ENCODE measurements at places on chromosomes 16 and 17. TPM values are rescaled to one million over a fixed set of nuclear protein-coding genes. Genes with fewer than 3 reads are reported as not detected.

Gene IRX3
- total RNA-seq, result 2.1 TPM

Gene NTN1
- under 0.01 TPM for total RNA-seq

Gene DLG4
- 9.3 TPM for total RNA-seq

Gene NXN
- total RNA-seq, result 69.7 TPM

Gene SHMT1
- total RNA-seq, result 8.5 TPM

Gene KRT37
- not detected for total RNA-seq

Gene ADGRG1
- 29.7 TPM for total RNA-seq

Gene KCNJ2
- total RNA-seq, result under 0.01 TPM

Gene TEKT3
- total RNA-seq, result not detected

Gene OTOA
- total RNA-seq, result under 0.01 TPM

Gene SHISA9
- under 0.01 TPM for total RNA-seq
